Choroid plexus epithelial cell (primary cell): ENCODE measurements at places on chromosomes 3 and 15.

DNA sequence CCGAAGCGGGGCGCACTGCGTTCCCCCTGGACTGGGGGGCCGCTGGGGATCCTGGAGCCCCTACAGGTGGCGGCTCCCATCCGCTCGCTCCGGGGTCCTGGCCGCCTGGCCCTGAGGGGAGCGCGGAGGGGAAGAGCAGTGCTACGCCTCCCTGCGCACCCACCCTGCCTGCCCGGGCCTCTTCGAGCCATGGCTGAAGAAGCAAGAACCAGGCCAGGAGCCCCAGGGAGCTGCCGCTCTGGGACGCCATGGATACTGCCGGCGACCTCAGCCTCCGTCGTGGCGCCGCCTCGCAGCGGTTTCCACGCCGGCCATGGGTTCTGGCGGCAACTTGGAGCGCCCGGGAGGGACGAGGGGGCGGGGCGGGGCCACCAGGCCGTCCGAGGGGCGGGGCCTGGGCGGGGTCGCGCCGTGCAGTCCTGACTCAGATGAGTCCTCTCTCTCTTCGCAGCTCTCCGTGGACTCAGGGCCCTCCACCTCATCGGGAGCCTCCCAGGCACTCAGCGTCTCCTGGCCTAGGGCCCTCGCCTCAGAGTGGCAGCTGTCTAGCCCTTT, 50.9 kb downstream of the MYL3 start:
- DNase-seq: peak; percentile 34

- no peak for DNase-seq
These were observed 73.4 kb upstream of the TP63 start for GRCh38 chr3:189557824-189558223.

DNA sequence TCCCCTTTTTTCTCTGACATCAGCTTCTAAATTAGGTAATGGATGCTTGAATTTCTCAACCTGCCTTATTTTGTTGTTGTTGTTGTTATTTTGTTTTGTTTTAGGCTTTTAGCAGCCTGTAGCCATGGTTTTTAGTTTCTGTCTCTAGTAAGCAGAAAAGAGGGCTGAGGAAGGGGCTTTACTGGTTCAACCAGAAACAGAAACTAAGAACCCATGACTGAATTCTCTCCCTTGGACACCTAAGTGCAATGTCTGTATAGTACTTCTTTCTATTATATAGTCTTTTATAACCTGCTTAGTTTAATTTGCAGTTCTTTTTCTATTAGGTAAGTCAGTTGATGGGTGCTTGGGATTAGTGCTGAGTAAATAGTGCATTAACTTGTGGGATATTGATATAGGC, 129.0 kb downstream of the BBX start:
- DNase-seq: no peak

DNA sequence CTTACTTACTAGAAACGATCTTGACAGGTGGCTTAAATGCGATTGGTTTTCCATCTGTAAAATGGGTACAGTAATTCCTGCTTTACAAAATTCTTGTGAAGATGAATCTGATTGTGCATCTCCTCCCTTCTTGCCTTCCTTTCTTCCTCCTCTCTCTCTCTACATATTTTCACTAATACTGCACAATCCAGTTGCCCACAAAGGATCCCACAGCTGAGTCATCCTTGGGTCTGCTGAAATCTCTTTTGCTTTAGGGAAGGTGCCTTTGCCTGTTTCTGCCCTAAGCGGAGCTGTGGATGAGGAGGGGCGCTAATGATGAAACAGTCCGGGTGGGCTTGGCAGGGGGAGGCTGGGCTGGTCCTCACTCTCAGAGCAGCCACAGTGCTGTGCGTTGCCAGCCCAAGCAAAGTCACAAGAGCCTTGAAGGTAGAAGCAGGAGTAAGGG, 46.1 kb downstream of the AMOTL2 start:
- peak; percentile 88 for DNase-seq

DNA sequence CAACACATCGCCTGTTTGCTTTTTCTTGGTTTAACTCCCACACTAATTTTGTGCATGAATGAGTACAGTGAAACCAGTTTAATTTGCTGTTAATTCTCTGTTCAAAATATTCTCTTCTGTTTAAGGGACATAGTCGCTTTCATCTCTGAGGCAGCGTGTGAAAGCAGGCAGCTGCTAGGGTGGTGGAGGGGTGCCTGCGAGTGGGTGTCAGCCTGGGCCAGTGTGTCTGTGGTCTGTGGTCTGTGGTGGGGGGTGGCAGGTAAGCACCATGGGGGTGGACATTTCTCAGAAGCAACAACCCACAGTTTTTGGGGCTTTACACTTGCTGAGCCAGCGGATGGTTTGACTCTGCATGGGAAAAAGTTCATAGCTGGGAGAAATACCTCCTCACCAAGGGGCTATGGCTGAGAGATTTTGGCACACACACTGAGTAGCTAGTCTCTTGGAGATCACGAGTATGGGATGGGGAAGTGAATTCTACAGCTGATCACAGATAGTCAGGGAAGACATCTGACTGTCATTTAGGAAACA, 109.2 kb downstream of the EPHB1 start:
- DNase-seq: no peak

GRCh38 chr3:64539451-64540196, 148.2 kb downstream of the ADAMTS9 start:
- peak; percentile 50 for DNase-seq

DNA sequence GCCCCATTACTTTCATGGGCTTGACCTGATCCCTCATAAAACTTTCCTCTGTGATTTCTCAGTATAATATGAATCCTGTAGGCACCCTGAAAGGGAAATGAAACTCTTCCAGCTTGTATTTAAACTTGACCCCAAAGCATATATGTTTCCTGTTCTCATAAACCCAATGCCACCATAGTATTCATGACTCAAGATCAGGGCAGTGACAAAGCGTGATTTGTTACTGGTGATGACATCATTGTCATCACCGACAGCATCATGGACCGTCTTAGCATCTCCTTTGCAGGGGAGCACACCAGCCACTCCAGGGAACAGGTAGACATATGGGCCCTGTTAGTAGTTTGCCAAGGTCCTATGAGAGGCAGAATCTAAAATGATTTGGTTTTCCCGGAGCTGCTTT, 741.2 kb downstream of the NR2F2 start:
- no peak for DNase-seq

- no peak for DNase-seq
These were observed 446.0 kb upstream of the EPHA3 start for GRCh38 chr3:88661433-88661824.
